ENCODE measurements at places on chromosomes 11 and 22.

DNA sequence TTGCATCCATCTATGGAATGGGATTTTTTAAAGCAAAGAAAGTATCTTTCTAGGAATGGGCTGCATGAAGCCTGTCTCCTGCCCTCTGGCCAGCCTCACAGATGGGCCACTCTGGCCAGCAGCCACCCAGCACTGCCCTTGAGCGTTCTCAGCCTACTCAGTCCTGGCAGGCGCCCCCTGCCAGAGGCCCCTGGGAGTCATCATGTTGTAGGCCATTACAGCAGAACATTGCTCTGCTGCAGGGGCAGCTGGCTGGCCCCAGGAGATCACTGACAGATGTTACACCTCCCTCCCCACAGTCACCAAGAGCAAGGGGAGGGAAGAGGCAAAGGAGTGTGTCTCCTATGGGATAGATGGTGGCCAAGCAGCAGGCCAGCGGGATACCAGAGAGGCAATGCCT is 363.7 kb downstream of the NXPE2 start:
- no peak for DNase-seq

DNA sequence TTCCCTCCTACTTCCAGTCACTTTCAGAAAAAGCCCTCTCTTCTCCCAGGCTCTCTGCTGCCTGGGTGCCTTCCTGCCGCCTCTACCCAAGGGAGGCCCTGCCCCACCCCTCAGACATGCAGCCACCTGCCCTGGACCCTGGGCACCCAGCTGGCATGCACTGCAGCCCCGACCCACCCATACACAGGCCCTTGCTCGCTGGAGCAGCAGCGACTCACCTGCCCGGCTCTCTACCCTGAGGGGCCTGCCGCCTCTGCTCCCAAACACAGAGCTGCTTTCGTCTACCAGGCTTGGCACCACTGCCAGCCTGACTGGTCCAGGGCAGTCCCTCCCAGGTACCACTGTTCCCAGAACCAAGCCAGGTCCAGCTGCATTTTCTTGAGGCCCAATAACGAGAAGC is 1.2 kb upstream of the TSSK2 start:
- no peak for DNase-seq

GRCh38 chr22:25497716-25498115 is 66.8 kb upstream of the GRK3 start:
- DNase-seq: no peak

DNA sequence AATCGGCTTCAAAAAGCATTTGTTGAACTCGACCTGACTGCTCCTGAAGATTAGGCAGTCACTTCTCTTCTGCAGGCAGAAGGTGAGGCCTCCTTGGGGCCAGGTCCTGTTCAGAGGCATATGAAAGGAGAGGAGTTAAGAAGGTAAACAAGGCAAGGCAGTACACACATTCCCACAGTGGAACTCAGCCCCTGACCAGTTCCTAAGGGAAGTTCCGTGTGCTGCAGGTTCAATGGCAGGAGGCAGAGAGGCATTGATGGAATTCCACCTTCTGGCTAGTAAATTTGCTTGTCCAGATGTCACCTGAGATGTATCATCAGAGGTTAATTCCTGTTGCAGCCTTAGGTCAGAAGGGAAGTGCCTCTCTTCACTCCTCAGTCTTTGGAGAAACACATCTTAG is 337.0 kb upstream of the MTNR1B start:
- no peak for DNase-seq

All from astrocyte of the spinal cord (primary cell).